ENCODE measurements at places on chromosomes 1 and 21.
A peak's percentile ranks its signal among the peaks of the same experiment; 100 is the strongest.

DNA sequence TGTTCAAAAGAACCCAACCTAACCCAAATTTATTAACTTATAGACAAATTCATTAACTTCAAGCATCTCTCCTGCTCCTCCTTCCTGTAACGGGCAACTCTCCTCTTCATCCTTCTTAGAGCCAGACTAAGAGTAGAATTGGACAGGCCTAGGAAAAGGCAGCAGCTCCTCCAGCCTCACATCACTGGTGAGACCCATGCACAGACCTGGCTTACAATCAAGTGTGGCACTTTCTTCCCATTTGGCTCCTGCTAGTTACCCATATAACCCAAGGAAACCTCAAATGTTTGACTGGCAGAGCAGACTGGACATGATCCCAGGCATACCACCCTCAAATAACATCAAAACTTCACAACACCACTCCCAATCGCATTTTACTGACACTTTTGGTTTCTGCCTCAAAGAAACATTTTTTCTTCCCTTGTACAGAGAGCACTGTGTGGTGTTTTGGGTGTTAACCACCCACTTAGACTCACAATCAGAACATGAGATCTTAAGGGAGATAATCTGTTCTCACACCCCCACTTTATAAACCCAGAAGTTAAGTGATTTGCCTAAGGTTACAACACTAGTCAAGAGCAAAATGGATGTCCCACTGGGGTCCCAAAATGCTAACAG is 101.4 kb downstream of the SIPA1L2 start:
- DNase-seq: no peak

DNA sequence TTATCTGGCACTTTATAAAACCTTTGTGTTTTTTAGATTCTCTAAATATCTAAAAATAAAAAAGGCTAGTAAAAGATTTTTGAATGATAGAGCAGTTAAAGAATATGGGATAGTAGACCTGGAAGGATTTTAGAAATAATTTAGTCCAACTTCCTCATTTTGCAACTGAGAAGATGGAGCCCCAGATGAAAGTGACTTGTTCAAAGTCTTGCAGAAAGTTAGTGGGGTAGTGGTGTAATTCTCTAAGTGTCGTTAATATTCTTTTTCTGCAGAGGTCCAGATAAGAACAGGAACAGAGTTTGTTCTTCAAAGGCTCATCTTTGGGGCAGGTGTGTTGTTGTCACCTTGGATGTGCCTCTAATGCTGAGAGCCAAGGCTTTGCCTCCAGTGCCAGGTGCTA is 159.5 kb downstream of the DISC1 start:
- DNase-seq: no peak

- no peak for DNase-seq
These were observed 60.3 kb upstream of the LRRC8D start for GRCh38 chr1:89760496-89760895.

DNA sequence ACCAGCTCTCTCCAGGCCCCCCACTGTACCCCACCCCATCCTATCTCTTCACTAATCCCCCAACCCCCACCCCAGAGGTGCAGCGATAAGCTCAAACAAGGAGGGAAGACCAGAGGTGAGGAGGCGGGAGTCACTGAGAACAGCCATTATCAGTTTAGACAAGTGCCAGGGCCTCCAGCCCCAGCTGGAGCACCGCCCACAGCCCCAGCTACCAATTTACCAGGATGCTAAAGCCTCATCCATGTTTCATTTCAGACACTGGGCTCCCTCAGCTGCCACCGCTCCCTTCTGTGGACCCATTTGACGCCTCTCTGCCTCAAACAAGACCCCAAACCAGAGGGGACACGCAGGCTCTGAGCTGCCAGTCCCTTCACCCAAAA is 80.6 kb downstream of the DISP3 start:
- DNase-seq: no peak

GRCh38 chr1:228079601-228080263 is 2.8 kb upstream of the ARF1 start:
- no peak for DNase-seq

GRCh38 chr1:8212580-8213031 is 105.3 kb upstream of the SLC45A1 start:
- no peak for DNase-seq

DNA sequence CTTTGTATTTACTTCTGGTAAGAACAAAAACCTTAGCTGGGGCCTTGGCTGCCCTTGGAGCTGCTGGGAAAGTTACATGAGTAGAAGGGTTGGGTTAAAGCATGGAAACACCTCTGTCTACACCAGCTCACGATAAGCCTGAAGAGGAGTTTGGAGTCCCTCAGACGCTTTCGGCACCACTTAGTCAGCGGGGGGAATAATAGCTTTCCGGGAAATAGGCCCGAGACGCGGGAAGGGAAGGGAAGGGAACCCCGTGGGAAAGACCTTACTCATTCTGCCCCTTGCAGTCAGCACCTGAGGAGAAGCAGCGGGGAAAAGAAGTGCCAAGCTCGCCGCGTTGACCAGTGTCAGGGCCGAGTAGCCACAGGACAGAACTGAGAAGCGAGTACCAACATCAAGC is 66.4 kb upstream of the PDE9A start:
- DNase-seq: no peak

DNA sequence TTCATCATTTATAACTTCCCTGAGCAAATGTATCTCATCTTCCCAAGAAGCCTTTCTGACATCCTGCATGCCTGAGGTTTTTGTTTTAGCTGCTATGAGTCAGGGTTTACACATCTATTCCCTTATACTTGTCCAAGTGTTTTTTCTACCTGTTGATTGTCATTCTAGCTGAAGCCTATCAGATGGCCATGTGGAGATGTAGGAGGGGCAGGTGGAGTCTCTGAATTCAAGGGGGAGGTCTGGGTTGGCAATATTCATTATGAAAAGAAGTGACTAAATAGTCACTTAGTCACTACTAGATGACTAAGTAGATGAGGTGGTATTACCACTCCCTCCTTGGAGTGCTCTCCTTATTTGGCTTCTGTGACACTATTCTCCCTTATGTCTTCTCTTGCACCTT is 52.4 kb downstream of the XCL1 start:
- peak; percentile 16 for DNase-seq

- DNase-seq: no peak
These were observed 63.9 kb downstream of the SDC3 start for GRCh38 chr1:30844631-30845030.

DNA sequence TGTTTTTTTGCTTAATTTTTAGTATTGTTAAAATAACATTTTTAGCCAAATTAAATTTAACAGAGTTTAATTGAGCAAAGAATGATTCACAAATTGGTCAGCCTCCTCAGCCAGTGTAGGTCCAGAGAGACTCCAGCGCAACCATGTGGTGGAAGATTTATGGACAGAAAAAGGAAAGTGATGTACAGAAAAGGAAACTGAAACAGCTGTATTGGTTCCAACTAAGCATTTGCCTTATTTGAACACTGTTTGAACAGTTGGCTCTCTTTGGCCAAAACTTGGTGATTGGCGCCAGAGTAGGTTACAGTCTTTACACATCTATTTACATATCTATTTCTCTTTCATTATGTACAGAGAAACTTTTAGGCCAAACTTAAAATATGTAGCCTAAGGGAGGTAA is 19.4 kb downstream of the RPS6KC1 start:
- DNase-seq: no peak

DNA sequence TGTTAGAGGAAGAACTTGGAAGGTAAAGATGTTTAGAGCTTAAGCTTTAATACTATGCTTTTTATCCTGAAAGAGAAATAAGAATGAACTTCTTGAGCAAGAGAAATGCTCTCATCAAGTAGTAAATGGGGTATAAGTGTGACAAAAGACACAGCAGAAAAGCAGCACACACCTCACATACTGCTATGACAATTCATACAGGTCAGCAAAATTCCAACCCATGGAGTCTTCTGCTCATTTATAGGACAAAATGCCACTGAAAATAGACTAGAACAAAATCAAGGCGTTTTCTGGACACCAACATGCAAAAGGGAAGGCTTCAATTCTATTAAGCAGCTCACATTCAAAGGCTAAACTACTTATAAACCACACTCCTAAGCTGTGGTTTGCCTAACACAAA is 61.2 kb downstream of the EYA3 start:
- no peak for DNase-seq

DNA sequence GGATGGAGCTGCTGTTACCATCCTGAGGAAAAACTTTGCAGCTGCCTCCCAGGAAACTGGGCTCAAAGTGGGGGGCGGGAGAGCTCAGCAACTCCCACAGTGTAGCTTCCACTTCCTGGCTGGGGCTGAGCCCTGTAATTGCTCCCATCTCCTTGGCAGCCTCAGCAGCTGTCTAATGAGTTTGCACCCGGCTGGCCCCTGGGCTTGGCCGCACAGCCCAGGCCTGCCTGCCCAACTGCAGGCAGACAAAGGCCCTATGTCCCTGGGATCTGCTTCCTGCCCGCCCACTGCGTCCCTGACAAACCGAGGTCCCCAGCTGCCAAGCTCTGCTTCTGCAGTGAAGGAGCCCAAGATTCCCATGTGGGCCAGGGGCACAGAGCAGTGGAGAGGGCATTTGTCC is 30.1 kb downstream of the EDN2 start:
- no peak for DNase-seq

- no peak for DNase-seq
These were observed 30.6 kb upstream of the HYI start for GRCh38 chr1:43484367-43484766.

DNA sequence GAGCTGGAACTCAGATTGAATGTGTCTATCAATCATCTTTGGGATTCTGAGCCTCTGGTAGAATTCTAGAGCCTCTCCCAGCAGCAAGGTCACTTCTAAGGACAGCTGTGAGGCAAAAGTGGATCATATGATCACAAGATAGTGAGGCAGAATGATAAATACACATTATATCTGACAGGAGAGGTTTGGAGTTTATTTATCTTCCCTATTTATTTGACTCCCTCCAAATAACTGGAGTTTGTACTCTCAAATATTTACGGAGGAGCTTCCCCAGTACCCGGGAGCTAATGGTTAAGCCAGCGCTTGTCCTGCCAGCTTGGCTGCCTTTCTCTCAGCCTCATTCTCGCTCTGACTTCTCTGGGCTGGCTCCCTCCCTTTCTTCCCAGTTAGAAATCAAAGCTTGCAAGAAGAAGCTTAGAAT is 2.3 kb downstream of the HMGCS2 start:
- DNase-seq: no peak

DNA sequence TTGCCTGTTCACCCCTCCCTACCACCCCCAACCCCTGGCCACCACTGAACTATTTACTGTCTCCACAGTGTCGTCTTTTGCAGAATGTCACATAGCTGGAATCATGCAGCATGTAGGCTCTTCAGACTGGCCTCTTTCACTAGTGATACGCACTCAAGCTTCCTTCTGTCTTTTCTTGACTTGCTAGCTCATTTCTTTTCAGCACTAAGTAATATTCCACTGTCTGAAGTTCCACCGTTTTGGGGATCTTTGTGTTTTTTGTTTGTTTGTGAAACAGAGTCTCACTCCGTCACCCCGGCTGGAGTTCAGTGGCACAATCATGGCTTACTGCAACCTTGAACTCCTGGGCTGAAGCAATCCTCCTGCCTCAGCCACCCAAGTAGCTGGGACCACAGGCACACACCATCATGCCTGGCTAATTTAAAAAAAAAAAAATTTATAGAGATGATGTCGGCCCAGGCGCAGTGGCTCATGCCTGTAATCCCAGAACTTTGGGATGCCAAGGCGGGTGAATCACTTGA is 43.4 kb upstream of the SLC25A33 start:
- DNase-seq: no peak

GRCh38 chr1:180912801-180913565 is at the start of gene KIAA1614:
KIAA1614 (plus strand) TSS chr1:180912897; CDS start chr1:180913244, 347 bp downstream.
- no peak for DNase-seq

DNA sequence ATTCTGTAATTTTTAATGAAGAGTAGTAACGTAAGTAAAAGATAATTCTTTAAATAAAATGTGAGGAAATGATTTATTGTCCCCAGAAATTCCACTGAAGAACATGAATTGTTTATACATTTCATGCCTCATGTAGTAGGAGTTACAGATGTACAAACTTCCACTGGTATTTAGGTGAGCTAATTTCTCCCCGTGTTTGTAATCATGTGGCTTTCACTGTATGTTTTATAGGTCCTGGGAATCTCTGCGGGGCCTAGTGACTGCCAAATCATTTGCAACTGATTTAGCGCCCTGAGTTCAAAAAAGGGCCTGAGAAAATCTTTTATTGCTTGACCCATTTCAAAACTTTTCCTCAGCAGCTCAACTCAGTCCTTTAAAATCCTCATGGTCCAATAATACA is 30.5 kb upstream of the FASLG start:
- DNase-seq: no peak

DNA sequence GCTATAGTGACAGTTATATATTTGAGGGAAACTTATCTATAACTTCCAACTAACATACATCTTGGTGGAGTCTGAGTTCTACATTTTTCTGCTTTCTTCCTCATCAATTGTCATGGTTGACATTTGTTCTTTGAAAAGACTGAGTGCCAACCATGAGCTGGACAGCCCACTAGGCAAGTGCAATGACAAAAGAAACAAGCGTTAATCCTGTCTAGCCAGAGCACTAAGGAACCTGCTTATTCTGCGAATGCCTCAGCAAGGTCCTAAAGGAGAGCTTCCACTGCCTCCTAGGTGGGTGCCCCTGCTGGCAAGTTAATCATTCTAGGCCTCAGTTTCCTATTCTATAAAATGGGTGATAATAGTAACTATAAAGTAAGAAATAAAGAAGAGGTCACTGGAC is 44.8 kb downstream of the IRF2BP2 start:
- DNase-seq: no peak

GRCh38 chr1:183914276-183914675 is 109.4 kb downstream of the RGL1 start:
- no peak for DNase-seq

DNA sequence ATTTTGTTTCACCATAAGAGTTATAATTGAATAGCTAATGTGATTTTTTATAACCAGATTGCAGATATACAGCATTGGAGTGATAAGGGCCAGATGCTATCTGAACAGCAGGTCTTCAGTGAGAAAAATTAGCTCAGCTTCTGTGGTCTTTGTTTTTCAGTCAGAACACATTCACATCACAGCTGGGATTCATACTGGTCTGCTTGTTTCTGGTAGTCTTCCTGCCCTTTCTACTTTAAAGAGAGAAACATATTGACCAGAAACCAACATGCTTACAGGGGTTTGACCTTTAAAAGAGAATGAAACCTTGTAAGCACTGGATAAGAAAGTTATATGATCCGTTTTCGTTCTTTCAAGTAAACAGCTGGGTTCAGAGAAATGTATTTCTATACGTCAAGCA is 213.7 kb upstream of the TMPRSS15 start:
- no peak for DNase-seq

- DNase-seq: no peak
These were observed 3.5 kb upstream of the NBL1 start for GRCh38 chr1:19640363-19641316.

Data from activated naive CD4-positive, alpha-beta T cell treated with anti-CD3 and anti-CD28 coated beads, Interleukin-2, amount 50 U/mL, for 16 hours (primary cell).